ENCODE measurements at places on chromosomes 4 and X. TPM values are rescaled to one million over a fixed set of nuclear protein-coding genes. Genes with fewer than 3 reads are reported as not detected.

DNA sequence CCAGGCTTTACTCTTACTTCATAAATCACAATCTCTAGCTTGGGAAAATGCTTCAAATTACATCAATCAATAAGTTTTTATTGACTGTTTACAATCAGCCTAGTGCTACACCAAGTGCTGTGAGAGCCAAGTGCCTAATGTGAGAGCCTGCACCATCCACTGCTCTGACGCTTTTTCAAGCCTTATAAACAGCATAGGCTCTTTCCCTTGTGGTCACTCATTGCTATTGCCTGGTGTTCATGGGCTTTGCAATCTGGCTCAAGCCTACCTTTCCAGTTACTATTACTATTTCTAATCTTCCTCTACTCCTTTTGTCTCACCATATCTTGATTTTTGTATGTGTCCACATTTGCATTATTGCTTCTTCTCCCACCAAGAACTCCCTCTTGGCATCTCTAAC is 77.0 kb downstream of the REELD1 start:
- DNase-seq, result no peak

- DNase-seq, result no peak
Measured at GRCh38 chr4:106690487-106690886, 321.9 kb upstream of the GIMD1 start.

- no peak for DNase-seq
Measured at GRCh38 chrX:77223046-77223445, 224.1 kb upstream of the FGF16 start.

DNA sequence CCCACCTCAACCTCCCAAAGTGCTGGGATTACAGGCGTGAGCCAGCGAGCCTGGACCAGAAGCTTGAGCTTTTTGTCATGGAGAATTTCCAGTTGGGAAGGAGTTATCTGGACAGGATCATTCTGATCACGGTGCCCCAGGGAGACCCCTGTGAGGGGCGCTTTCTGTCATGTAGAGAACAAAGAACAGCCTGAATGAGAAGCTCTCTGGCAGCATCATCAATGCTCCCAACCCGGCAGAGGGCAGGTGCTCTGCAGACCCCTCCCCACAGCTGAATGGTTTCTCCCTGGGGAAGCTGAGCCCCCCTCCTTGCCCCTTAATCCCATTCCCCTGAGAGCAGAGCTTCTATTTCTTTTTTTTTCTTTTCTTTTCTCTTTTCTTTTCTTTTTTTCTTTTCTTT is 7.3 kb upstream of the CSF2RA start:
- DNase-seq, result peak; percentile 7

Gene CTAG1B
- not detected for total RNA-seq

DNA sequence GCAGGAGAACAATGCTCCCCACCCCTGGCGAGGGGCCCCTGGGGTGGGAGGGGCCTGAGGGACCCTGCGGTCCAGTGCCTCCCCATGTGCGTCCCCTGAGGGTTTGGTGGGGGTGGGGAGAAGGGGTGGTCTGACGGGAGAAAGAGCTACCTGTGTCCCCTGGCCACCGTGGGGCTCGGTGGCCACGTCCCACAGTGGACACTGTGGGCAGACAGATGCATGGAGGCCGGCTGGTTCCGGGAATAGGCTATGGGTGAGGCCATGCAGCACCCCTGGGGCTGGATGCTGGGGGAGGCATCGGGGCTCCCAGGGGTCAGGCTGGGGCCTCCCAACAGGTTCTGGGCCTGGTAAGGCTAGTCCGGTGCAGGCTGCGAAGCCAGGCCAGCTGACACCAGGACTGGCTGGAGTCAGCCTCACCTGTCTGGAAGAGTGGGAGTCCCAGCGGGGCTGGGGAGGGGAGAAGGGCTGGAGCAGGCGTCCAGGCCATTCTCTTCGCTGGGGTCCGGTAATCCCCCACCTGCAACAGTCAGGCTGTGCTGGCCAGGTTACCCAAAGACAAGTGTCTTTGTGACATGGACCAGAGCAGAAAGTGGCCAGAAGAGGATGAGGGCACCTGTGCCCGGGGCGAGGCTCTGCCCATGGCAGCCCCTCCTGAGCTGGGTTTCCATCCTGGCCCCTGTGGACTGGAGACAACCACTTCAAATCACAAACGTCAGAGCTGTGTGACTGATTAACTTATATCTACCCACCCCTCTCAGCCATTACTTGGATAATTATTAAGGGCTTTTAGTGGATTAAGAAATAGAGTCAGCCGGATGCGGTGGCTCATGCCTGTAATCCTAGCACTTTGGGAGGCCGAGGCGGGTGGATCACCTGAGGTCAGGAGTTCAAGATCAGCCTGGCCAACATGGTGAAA is 1.4 kb upstream of the FAM53A start:
- DNase-seq, result peak; percentile 59
